GM06990 (cell line): ENCODE measurements at places on chromosomes 13 and 19.

DNA sequence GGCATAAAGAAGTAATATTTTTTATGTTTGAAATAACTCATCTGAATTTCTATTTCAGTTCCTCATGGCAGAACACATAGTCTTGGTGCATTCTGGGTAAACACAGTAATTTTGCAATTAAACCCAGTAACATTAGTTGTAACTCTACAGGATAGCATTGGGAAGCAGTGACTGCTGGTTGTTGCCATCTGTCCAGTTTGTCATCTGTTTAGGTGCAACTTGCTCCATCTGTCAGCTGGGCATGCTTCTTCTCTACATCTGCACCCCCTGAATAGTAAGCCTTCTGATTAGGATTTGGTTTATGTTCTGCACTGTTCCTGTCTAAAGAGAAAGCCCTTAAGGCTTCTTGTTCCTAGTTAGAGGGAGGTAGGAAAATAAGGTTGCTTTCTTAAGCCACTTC is 63.5 kb upstream of the CSNK1A1L start:
- DNase-seq: no peak

- no peak for DNase-seq
Measured at GRCh38 chr19:29560313-29561075, 34.7 kb downstream of the VSTM2B start.

GRCh38 chr13:84590663-84591062 is 708.4 kb upstream of the SLITRK1 start:
- no peak for DNase-seq

DNA sequence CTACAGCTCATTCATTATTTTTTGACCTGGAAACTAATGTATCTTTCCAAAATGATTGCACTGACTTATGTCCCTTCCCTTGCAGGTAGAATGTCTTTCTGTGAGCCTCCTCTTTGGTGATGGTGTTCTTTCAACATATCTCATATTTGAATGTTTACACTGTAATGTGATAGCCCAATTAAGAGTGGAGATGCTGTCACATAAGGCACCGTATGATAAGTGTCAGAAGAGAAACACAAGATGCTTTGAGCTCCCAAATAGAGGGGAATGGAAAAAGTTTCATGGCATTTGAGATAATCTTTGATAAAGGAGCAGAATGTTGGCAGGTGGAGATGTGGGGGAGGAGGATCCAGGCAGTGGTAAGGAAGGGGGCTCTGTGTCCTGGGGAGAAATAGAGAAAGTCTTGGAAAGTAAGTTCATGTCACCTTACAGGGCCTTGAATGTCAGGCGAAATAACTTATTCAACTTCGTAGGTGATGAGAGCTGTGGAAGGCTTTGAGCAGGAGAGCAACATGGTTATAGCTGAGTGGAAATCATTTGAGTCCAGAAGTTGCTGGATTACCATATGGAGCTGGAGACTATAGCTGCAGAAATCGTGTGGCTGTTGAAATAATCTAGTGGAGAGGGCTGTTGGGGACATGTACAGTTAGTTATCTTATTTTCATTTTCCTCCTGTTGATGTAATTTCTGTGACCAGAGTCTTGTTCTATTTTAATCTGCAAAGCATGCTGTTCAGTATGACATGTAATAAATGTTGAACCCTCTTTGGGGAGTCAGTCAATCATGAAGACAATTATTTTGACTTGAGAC is 10.3 kb upstream of the RNF113B start:
- DNase-seq: no peak

DNA sequence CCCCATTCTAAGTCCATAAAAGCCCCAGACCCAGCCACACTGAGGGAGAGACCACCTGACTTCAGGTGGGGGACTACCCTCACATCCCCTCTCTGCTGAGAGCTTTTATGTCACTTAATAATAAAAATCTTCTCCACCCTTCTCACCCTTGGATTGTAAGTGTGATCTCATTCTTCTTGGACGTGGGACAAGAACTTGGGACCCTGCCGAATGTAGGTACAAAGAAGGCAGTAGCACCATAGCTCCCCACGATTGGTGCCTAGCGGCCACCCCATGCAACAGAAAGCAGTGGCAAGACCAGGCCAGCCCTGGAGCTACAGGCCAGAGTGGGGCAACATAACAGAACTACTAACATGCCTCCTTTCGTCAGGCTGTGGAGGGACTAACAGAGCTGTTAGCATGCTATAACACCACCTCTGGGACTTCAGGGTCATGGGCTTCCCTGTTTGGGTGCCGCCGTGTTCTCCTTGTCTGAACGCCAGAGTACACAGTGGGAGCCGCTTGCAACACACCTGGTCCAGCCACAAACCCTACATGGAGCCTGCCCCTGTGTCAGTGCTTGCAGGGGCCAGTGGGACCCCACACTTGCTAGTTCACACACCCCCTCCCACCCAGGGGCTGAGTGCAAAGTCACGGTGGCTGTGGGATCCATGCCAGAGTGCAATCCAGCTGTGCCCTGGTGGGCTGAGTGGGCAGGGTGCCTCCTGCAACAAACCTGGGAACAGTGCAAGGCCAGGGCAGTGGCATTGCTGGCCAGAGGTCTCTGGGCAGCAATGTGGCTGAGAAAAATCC is 5.2 kb upstream of the FBXO17 start:
- no peak for DNase-seq

DNA sequence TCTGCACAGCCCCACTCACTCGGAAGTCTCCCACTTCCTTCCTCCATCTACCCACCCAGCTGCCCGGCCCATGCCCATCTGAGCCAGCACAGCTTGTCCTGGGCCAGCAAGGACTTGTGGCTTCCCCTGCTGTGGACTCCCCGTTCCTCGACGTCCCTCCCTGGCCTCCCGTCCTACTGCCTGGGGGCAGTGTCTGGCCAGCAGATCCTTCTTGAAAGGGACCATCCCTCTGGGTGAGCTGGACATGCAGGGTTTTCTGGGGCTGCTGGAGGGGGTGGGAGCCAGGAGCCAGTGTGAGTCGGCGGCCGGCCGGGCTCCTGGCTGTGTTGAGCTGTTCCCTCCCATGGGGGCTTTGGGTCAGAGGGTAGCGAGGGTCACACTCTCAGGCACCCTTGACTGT is 26.7 kb downstream of the CRTC1 start:
- no peak for DNase-seq

- DNase-seq: no peak
Measured at GRCh38 chr13:77533875-77534788, 1.4 kb upstream of the SCEL start.

- no peak for DNase-seq
Measured at GRCh38 chr19:49818649-49819370, 721 bp downstream of the MED25 start.

- DNase-seq: no peak
Measured at GRCh38 chr13:46643165-46643777, 90.3 kb downstream of the LRCH1 start.
